Stimulated activated CD4-positive, alpha-beta T cell treated with anti-CD3 and anti-CD28 coated beads, TNF-alpha, amount 100 ng/mL, for 1 hour (primary cell): ENCODE measurements at places on chromosomes 4 and X.

- no peak for DNase-seq
Measured at GRCh38 chrX:15761564-15762191, 23.6 kb downstream of the CA5B start.

DNA sequence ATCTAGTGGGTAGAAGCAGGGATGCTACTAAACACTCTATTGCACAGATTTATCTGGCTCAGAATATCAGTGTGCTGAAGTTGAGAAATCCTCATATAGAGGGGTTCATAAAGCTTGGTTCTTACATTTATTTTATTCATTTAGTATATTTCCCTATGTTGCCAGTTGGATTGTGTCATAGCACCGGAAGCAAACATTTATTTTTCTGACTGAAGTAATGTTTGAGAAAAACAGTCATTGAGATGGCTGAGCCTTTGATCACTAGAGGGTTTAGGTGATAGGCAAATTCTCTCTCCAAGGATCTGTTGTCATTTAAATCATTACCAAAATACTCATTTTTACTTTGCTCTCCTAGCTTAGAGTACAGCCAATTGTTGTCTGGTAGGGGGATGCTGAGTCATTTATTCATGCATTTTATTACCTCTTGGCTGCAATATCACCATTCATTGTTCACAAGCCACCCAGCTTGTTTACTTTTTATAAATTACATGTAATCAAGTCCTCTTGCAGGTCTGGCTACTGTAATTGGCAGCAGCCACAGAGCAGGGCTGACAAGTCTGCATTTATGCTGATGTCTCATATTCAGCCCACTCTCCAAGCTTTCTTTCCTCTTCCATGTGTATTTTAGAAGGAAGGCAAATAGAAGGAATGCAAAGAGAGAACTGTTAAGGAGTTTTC is 15.2 kb downstream of the GAB1 start:
- no peak for DNase-seq

DNA sequence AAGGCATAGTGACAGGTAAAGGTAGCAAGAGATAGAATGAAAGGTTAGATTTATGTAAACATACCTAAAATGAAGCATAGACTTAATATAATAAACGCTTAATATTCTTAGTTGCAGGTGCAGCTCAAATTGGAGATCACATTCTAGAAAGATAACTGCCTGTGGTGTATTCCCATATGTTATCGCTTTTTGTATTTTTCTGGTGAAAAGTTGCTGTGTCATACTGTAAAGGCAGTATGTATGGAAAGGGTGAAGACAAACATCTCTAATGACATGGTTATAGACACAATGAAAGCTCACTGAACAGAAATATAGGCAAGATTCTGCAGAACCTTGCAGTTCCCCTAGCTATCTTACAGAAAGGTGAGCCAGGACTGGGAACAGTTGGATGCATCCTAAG is 240.3 kb downstream of the DCLK2 start:
- DNase-seq: no peak

GRCh38 chr4:10013722-10014121 is 7.6 kb downstream of the SLC2A9 start:
- no peak for DNase-seq

DNA sequence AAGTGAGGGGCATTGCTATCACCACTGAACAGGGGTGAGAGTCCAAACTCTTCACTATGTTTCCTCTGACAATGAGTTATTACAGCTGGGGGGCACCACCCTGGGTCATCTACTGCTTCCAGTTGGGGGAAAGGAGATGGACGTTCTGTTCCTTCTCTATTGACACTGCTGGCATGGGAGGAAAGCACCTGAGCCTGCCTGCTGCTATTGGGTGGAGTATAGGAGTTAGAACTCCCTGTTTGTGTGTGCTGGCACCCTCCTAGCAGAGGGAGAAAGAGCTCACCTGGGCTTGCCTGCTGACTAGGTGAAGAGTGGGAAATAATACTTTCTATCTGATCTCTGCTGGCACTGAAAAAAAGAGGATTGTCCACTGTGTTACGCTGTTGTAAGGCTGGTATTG is 163.8 kb downstream of the MSN start:
- no peak for DNase-seq

- DNase-seq: no peak
Measured at GRCh38 chr4:41408859-41409593, 128.9 kb upstream of the LIMCH1 start.

DNA sequence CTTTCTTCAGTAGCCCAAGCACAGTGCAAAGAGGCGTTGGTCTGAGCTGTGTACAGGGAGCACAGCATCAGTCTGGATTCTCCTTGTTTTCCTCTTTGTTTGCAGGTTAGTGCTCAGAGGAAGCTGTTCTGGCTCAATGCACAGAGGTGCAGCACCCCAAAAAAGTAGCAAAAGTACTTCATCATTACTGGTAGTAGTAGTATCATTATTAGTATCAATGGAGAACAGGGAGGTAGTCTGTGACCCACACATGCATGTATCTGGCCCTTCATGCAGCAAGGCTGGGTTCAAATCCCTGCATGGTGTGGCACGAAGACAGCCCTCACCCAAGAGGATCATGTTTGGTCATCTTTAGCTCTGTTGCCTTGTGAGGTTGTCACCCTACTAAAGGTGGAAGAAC is 68.7 kb downstream of the CXXC4 start:
- no peak for DNase-seq

GRCh38 chr4:23717528-23718248 is 172.2 kb downstream of the PPARGC1A start:
- DNase-seq: no peak

- DNase-seq: no peak
Measured at GRCh38 chr4:155907556-155907955, 4.1 kb downstream of the TDO2 start.

DNA sequence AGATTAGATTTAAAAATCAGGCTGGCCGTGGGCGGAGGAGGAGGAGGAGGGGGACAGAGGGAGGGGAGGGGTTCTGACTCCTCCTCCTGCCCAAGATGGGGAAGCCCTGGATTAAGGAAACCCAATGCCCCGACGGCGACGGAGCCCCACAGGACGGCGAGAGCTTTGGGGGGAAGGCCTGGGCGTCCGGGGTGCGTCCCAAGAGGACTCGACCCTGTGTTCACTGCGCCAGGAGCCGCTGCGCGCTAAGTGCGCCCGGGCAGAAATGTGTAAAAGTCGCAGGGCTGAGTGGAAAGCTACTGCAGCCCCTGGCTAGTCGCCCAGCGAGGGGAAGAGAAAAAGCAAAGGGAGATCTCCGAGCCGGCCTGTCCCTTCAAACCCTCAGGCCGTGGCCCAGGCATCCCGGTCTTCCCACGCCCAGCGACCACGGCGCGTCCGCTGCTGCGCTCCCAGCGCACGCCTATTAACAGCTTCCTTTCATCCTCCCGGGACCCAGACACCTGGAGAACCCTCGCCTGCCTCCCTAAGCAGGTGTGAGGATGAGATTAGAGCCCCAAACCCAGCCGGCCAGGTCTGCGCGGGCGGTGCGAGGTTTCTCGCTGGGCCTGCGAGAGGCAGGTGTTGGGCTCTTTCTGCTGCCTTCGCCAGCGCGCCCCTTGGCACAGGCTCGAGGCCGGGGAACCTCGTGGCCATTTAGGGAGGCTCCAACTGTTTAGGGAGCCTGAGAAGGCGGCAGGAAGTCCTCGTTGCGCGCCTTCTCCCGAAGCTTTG is 1.4 kb upstream of the RPS6KA3 start:
- DNase-seq: no peak

- no peak for DNase-seq
Measured at GRCh38 chr4:182885738-182886077, 31.5 kb downstream of the DCTD start.

- DNase-seq: no peak
Measured at GRCh38 chr4:73711989-73712388, 28.4 kb upstream of the CXCL8 start.

DNA sequence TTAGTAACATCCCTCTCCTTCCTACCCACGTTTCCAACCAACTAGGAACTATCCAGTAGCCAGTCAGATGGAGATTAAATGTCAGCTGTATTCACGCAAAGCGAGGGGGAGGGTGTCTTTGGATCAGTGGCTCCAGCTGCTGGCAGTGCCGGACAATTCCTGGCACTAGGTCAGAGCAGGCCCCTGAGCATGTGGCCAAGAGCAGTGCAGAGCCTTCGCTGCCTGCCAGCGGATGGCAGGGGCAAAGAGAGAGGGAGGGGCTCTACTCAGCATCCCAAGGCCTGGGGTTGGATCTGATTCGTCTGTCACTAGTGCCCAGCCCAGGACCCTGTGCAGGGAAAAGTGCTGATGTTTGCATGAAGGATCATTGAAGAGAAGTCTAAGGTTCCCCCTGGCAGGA is 28.7 kb upstream of the JAKMIP1 start:
- no peak for DNase-seq

GRCh38 chr4:87029356-87029755 is 94.5 kb downstream of the AFF1 start:
- DNase-seq: no peak

DNA sequence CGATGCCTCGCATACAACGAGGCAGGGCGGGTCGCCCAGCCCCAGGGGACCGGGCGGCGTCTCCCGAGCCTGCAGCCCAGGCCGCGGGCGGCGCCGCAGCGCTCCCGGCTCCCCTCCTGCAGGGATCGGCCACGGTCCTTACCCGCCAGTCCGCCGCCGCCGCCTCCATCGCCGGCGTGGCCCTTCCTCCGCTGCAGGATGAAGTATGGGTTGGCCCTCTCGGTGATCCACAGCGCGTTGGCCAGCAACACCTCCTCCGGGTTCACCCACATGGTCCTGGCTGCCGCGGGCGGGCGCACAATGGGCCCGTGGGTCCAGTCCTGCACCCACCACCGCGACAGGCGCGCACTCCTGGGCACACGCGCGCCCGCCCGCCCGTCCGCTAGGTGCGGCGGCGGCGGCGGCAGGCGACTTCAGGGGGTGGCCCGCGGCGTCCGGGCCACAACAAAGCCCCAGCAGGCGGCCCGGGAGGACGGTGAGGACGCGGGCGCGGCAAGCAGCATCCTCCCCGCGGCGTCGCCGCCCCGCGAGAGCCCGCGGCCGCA is 339 bp downstream of the TBC1D9 start:
- DNase-seq: no peak

DNA sequence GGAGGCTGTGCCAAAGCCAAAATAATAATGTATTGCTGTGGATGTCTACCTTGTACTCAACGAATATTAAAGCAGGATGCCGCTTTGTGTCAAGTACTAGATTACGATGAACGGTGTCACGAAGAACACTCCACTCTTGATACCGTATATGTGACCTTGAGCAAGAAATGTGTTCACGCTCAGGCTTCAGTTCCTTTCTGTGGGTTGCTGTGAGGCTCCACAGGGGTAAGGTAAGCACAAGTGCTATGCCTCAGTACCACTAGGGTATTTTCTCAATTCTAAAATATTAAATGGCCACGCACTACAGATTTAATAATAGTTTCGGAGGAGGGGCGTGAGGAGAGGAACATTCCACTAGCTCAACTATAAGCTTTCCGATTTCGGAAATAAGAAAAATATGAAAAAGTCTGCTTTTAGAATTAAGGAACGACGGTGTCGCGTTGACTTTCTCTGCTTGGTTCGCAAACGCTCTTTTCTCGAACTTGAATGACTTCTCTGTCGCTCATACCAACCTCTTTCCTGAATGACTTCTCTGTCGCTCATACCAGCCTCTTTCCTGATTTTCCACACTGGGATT is 607 bp upstream of the SCOC start:
- DNase-seq: no peak

- no peak for DNase-seq
Measured at GRCh38 chr4:6941796-6942195, 32.2 kb downstream of the TBC1D14 start.

DNA sequence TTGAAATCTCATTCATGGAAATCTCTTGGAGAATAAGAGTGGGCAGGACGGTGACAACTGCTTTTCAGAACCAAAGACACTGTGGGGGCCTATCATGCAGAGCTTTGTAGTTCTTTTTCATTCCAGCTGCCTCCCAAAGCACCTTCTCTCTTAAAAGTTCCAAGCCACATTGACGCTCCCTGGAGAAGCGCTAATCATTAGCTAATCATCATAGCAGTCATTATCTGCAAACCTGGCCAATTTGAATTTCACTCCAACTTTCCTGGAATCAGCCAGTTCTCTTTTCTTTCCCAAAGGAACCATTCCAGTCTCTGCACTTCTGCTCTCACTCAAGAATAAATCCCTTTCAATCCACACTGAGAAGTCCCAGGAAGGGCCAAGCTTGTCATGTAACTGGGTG is 1144.1 kb upstream of the IGFBP7 start:
- DNase-seq: no peak

DNA sequence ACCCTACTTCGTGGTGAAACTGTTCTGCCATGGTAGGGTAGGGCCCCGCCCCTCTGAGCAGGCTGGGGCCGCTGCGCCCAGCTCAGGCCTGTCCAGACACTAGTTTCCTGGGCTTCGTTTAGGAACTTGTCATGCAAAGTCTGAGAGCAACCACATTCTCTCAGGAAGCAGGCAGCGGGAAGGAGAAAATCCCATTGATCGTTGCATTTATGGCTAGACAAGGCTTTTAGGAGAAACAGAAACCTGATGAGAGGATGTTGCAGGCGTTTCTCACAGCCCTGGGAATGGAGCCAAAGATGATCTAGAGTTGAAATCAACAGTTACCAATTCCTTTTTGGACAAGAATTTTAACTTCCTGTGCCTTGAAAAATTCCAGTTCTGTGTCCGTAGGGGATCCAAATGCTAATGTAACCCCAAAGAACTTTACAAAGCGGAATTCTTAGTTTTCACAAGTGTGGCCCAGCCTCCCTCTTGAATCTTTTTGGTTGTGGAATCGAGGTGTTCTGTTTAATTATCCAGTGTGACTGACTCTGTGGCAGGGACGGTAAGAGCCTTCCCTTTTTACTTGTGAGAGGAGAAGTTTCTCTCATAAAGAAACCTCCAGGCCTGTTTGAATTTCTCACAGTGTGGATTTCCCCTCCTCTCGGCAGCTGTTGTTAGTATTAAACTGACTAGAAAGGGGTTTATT is 4.5 kb upstream of the CXCL9 start:
- DNase-seq: no peak

GRCh38 chr4:52250154-52250553 is 199.1 kb downstream of the SPATA18 start:
- no peak for DNase-seq

DNA sequence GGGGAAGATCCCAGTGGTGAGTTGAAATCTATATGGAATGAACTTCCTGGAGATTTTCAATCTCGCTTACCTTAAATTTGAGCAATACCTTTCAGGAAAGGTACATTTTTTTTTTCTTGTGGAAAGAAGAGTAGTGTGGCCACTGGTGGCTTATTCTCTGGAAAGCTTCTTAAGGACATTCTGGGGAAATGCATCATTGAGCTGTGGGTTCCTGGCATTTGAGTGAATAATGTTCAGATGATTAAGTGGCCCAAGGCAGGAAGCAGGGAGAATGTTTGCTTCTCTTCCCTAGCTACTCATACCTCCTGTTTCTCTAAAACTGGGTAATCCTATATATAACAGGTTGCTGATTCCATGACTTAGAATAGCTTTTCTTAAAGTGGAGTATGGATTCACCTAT is 31.8 kb downstream of the STAG2 start:
- DNase-seq: no peak

GRCh38 chrX:139560221-139560620 is 29.7 kb downstream of the F9 start:
- DNase-seq: no peak

DNA sequence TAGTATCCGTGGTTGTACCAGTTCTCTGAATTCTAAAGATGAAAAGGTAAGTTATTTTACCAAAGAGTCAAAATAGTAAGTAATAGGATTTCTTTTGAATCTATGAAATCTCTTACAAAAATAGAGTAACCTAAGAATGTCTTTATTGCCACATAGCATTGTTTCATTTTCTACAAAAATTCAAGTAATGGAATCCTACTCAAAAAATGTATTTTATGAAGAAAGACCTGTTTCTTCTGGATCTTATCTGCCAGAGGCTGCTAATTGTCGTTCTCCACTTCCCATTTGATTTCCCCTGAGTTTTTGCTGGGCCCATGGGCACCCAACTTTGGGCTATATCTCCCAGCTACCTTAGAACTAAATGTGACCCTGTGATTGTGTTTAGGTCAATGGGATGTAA is 3.2 kb upstream of the OTUD4 start:
- no peak for DNase-seq
